ENCODE measurements at places on chromosomes 2 and 18.

DNA sequence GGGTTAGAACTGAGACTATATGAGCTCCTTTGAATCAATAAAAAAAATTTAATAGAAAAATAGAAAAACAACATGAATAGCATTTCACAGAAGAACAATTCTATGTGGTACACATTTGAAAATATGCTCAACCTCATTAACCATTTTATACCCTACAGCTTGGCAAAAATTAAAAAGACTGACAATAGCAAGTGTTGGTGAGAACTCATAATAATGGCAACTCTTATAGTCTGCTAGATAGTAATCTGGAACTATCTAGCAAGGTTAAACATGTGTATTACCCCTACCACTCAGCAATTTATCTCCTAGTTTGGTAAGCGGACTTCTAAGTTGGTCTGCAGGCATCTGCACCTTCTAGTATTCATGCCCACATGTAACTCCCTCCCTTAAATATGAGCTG, 67.8 kb downstream of the CYBRD1 start:
- no peak for DNase-seq

DNA sequence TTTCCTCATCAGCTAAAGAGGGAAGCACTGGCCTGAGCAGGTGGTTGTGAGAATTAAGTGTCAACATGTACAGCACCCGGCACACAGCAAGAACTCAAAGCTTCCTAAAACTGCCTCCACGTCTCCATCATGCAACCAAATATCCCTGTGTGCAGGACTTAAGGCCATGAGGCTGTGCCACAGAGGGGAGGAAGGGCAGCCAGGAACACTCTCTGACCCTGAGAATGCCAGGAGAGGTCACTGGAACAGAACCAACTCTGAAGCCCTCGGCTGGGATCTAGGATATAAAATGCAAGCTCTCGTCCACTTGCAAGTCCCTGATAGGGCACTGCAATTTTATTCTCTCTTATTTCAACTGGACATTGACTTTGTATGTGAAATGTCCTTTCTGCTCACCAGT, 12.2 kb upstream of the NPAS2 start:
- no peak for DNase-seq

DNA sequence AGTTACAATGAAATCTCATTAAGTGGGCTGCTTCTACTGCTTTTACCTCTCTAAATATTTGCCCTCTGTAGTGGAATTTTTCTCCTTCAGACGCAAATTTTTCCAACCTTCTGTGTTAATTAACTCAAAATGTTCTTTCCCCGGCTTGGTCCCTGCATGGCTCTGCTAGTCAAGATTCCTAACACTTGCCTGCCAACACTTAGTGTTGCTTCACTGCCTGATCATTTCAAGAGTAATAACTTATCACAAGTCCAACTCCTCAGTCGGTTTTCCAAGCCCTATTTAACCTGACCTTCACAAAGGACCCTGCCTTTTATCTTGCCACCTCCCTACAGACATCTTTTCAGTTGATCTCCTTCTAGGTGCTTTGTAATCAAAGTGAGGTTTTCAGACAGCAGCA, 142.7 kb downstream of the HRH4 start:
- no peak for DNase-seq

GRCh38 chr18:8153887-8154583, 455.2 kb upstream of the RAB12 start:
- DNase-seq, result no peak

GRCh38 chr18:3427944-3428343, 22.0 kb upstream of the TGIF1 start:
- DNase-seq, result no peak

GRCh38 chr2:9756692-9757250, 86.5 kb upstream of the TAF1B start:
- no peak for DNase-seq

GRCh38 chr18:72261590-72261989, 282.6 kb downstream of the CBLN2 start:
- no peak for DNase-seq

DNA sequence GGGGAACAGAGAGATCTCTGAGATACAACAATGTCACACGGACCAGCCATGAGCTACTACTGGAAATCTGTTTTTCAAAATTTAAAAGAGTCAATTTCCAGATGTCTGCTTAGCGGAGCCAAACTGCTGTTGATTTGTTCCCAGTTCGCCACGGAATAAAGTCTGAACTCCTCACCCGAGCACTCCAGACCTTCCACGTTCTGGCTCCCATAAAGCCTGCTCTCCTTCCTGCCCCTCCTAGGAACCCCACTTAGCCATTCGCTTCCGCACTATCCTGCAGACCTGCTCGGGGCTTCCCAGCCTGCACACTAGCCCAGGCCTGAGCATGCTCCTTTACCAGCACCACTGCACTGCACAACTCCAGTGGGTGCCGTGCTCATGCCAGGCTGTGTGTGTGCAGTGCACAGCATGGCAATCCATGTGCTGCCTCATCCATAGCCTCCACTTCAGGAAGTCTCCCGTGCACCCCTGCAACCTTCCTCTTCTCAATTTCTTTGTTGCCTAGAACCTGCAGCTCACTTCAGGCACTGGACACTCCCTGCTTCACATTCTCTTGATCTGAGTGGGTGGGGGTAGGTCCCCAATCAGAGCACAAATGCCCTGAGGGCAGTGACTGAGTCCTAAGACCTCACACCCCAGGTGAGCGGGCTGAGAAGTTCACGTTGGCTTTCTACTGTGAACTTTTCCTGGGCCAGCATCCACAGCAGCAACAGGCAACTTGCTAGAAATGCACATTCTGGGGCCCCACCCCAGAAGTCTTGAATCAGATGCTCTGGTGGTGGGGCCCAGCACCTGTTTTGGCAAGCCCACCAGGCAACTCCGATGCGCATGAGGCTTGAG, 53.7 kb downstream of the ZBTB7C start:
- no peak for DNase-seq

- DNase-seq, result no peak
Observed at GRCh38 chr2:176138923-176139660, 9.6 kb downstream of the HOXD8 start.

- DNase-seq, result no peak
Observed at GRCh38 chr2:219663116-219663762, 35.8 kb downstream of the SLC4A3 start.

GRCh38 chr2:129008055-129008880, 689.6 kb upstream of the HS6ST1 start:
- DNase-seq, result no peak

DNA sequence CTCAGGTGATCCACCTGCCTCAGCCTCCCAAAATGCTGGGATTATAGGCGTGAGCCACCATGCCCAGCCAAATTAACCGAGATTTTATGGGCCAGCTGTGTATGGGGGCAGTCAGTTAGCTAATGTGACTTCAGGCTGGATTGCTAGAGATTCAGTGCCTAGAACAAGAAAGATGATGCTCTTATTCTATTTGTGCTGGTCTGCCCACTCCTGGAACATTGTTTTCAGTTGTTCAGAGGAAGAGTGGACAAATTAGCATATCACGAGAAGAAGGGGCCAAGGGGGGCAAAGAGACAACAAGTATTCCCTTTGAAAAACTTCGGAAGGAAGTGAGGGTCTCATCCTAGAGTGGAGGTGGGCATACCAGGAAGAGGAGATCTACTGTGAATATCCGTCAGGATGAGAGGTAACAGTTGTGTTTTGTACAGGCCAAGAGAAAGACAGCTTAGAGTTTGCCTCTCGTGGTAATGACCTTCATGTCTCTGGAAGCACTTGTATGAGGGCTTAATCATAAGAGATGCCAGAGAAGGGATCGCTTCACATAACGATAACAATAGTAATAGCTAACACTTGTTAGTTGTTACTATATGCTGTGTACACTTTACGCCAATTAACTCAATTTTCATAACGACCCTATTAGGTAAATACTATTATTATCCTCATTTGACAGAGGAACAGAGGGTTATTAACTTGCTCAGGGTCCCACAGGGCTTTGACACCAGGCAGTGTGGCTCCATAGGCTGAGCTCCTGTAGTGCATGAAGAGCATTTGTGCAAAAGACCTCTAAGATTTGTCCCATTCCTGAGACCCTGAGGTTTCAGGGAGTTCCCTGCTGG, 138.3 kb downstream of the DDX1 start:
- no peak for DNase-seq

DNA sequence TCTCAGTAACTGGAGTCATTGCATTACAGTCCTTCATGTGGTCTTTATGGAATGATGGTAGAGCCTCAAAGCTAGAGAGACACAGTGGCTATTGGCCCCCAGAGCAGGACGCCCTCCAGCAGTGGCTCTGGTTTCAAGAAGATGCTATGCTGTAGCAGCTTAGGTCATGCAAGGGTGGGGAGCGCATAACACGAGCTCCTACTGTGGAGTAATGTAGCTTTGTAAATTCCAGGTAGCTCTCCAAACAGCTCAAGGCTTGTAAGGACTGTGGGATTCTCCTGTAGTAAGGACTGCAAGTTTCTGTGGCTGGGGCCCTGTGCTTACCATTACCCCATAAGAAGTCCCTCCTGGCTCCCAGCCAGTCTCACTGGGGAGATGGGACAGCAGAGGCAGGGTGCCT, 15.6 kb downstream of the APLF start:
- no peak for DNase-seq

DNA sequence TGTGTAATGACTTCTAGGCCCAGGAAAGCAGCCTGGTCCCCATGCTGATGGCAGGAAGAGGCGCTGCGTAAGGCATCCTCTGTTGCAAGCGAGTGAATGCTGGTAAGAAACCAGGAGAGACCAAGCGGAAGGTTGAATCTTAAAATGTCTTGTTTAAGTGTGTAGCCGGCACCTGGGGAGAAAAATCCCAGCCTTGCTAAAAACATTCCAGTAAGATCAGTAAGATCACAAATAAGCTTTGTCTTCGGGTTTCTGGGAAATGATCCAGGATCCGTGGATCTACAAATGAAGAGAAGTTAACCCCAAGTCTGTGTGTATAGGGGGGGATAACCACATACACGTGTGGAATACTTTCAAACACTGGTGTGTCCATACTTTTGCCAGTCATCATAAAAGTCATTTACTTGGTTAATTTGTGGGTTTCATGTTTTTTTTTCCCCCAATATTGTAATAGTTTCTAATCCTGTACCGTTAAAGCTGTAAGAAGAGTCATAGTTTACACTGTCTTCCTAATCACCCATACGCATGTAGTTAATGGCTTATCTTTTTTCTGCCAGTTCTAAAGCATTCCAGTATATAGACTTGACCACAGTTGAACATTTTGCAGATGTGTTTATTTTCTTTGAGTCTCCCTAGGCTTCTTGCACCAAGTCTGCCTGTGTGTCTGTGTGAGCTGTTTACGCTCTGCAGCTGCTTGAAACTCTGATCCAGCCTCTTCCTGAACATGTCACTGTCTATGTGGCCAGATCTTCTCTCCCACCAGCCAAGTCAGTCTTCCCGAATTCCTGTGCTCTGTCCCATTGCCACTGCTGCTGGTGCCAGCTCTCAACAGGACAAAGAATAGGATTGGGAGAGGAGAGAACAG, 135.9 kb upstream of the ARL4C start:
- no peak for DNase-seq

DNA sequence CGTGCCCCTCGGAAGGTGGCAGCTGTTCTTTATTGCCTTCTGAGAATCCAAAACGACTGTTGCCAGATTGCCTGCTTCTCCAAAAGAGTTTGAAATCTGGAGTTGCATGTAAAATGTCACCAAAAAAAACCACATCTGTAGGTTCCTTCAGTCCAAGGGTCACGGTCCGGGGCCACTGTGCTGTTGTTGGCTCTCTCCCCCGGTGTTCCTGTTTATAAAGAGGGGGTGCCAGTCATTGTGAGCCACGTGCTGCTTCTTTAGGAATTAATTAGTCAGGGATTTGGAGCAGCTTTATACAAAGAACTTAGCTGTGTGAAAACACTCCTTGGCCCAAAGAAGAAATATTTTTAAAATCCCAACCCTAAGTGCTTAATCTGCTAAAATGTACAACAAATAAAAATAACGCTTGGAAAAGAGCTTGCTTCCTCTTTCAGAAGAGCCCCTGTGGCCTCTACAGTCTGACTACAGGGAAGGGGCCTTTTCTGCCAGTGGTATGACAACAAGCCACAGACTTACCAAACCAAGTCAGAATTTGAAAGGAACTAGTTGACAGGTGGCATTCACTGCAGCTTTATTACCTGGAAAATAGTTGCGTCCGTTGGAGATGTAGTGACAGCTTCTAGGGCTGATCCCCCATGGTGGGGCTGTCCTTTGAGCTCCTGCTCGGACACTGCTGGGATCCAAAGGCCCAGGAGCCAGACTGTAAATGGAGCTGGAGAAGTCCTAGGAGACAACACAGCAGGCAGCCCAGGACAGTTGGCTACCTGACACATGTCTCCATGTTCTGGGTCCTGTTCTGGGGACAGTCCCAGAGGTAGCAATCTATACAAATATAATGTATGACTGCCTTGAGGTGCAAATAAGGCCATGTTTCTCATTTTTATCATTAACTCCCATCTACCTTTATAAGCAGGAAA, 84.5 kb upstream of the SLC1A4 start:
- no peak for DNase-seq

- no peak for DNase-seq
Observed at GRCh38 chr2:141003967-141004657, 1126.7 kb downstream of the LRP1B start.

DNA sequence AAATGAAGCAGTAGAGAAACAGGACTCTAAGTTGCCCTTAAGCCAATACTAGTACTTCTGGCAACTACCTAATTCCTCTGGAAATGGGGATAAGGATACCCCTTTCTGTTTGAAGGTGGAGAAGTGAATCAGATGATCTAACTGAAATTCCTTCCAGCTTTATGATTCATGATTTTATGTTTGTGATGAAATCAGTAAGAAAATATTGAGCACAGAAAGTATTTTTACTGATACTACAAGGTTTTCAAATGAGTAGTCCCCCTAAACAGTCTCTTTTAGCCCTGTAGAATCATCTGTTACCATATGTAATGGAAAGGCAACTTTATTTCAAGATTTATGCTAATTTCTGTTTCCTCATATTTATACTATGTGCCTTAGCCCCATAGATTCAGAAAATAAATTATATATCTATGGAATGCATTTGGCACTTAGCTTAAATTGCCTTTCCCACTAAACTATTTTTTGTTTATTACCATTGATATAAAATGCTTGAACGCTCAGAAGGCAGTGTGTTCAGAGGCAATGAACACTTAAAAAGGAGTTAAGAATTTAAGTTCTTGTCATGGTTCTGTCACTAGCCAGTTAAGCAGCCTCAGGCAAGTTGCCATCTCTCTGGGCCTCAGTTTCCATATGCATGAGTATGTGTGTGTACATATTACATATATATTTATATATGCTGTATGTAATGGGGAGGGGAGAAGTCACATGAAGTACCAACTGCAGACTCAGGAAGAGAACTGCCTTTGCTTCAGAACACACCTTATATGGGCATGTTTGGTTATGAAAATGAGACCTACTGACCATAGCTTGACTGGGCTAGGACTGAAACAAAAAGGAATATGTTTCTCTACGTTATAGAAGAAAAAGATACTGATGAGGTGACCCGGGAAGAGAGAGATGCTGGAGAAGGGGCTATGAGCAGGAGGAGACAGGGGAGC, 97.7 kb downstream of the CDC42EP3 start:
- no peak for DNase-seq

All from left renal cortex interstitium (tissue), 4 donors.